ENCODE measurements at places on chromosomes 13 and 19.

DNA sequence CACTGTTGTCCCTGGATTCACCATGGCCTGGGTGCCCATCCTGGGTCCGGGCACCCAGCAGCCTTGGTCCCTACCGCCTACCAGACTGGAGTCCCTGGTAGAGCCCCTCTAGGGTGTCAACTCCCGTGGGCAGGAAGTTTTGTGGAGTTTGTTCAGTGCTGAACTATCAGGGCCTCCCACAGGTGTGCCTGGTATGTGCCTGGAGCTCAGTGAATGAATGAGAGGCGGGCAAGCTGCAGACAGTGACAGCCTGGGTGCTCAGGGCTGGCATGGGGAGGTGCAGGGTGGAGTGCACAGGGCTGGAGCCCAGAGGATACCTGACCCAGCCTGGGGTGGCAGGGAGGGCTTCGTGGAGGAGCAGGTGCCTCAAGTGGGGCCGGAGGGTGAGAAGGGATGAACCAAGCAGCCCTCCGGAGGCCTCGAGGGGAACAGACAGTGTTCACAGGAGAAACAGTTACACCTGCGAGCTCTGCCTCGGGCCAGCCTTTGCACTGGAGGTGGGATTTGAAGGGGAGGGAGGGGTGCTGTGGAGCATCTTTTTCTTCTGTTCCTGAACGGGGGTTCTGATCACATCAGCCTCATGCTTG lies 29.6 kb downstream of the PAK4 start:
- DNase-seq, result no peak

- no peak for DNase-seq
Observed at GRCh38 chr13:39886336-39886735, 230.9 kb downstream of the COG6 start.

GRCh38 chr13:58300974-58301681 lies 669.6 kb downstream of the PCDH17 start:
- DNase-seq, result no peak

- peak; percentile 1 for DNase-seq
Observed at GRCh38 chr13:73603646-73604045, 530.6 kb downstream of the KLF12 start.

DNA sequence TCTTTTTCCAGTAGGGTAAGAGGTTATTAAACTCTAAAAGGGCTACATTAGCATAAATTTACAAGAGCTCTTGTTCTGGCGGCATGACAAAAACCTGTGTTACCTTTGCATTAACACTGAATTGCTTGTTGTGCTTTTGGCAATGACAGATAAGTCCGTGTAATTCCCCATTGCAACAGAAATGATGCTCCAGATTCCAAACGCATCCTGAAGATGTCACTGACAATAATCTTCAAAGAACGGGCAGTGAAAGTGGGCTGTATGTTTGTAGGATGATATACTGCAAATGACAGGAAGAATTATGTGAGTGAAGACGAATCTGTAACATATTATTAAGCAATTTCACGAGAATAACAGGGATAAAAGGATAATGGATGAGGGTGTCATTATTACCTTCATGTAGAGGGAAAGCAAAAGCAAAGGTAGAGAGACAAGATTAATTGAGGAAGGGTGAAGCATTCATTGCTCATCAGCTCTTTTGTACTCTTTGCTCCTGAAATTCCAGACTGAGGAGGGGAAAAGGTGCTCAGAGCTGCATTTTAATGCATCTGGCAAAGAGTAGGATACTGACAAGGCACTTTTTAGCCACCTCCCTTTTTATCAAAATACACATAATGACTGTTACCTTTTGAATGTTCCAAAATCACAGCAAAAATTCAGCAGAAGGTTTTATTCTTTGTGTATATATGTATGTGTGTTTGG lies 38.5 kb upstream of the MAB21L1 start:
- DNase-seq, result peak; percentile 30

DNA sequence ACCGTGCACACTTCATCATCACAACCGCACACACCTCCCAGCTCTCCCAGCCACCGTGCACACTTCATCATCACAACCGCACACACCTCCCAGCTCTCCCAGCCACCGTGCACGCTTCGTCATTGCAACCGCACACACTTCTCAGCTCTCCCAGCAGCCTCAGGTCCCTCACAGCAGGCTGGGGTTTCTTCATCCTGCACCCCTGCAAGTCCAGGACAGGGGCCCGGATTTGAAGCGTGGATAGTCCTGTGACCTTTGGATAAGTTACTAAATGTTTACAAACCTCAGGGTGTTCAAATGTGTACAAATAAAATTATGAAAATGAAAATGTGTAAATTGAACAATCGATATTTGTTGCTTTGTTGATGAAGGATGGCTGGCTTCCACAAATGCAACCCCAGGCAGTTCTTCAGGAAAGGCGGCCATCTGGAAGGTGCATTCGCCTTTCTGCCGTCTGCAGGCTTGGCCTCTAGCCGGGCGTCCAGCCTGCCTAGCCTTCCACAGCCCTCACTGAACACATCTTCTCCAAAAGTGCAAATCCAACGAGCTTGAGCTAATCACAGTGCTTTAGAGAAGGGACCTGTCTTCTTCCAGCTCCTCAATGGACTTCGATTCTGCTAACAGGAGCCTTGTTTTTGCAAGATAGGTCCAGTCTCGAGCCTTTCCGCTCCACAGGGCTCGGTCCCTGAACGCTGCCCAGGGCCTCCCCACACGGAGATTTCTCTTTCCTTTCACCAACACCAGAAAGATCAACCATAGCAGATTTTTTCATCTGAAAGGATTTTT lies 74.2 kb downstream of the SPACA7 start:
- DNase-seq, result no peak

DNA sequence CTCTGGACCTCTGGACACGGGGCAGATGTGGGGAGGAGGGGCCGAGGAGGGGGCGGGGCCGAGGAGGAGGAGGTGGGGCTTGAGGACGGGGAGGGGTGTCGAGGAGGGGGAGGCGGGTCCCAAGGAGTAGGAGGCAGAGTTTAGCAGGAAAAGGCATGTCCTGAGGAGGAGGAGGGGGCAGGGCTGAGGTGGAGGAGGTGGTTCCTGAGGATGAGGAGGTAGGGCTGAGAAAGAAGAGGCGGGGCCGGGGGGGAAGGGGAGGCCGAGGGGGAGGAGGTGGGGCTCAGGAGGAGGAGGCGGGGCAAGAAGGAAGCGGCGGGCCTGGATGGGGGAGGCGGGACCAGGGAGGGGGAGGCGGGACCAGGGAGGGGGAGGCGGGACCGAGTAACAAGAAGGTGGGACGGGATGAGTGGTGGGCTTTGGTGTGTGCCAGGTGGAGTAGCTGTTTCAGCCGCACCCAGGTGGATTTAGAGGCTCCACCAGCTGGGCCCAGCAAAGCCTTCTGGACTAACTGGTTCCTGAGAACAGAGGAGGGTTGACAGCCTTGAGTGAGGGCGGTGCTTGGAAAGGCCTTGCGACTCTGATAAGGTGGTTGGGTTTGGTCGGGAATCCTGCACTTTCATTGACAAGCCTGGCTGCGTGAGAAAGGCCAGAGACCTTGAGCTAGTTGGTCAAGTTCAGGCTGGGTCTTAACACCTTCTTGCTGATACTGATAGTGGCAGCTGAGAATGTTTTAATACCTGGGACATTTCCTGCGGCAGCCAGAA lies 7.7 kb downstream of the TECR start:
- no peak for DNase-seq

GRCh38 chr19:31408460-31409124 lies 59.4 kb upstream of the TSHZ3 start:
- no peak for DNase-seq

GRCh38 chr19:11073568-11073967 lies 15.7 kb upstream of the LDLR start:
- no peak for DNase-seq

- DNase-seq, result peak; percentile 5
Observed at GRCh38 chr19:29263305-29264135, 50.6 kb upstream of the UQCRFS1 start.

DNA sequence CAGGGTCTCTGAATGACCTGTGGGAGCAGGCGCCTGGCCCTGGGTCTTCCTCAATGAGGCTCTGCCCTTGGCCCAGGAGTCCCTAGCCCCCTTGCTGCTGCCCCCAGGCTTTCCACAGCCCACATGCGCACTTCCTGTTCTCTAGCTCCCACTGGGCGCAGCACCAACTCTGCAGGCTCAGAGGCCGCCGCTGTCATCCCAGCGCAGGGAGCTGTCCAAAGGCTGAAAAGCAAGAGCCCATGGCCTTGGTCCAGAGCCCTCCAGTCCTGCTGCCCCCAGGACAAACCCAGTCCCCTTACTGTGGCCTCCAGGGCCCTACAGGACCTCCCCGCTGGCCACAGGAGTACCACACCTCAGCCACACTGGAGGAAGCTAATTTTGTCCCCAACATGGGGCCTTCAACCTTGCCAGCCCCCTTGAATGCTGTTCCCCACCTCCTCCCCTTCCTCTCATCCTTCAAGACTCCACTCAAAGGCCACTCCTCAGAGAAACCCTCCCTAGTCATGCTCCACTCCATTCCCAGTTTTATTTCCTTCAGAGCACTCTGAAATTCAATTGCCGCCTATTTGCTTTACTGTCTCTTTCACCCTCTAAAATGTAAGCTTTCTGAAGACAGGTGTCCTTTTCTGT lies 8.0 kb upstream of the POU2F2 start:
- no peak for DNase-seq

GRCh38 chr13:53041968-53042516 lies 13.4 kb downstream of the OLFM4 start:
- DNase-seq, result no peak

GRCh38 chr13:25990801-25991200 lies 61.0 kb downstream of the SHISA2 start:
- DNase-seq, result no peak

GRCh38 chr13:37927561-37927960 lies 58.0 kb upstream of the TRPC4 start:
- DNase-seq, result no peak

GRCh38 chr19:34733266-34733745 lies 737 bp upstream of the ZNF181 start:
- peak; percentile 34 for DNase-seq

DNA sequence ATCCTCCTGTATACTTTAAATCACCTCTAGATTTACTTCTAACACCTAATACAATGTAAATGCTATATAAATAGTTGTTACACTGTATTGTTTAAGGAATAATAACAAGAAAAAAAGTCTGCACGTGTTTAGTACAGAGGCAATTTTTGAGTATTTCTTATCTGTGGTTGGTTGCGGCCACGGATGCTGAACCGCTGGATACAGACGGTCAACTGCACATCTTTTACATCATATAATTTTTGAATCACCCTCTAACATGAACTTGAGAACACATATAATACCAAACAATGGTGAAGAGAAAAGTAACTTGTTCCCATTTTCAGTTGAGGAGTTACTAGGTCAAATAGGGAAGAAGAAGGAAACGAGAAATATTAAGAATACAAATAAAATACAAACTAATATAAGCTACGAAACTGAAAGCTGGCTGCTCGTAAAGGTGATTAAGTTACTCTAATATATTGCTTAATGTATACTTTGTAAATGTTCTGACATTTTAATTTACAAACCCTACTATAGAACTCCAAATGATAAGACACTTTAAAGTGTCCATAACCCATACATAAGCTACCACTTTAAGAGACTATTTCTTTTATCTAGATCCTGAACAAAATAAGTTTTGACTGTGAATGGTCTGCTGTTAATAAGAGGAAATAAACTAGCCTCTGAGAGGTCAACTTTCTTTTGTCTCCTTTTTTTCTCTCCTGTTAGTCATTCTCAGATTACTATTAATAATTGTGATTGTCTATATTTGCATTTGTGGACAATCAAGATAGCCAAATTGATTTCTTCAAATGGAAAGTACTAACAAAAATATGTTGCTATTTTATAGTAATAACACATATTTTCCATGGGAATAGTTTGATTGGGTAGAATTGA lies 457.4 kb downstream of the DIAPH3 start:
- no peak for DNase-seq

DNA sequence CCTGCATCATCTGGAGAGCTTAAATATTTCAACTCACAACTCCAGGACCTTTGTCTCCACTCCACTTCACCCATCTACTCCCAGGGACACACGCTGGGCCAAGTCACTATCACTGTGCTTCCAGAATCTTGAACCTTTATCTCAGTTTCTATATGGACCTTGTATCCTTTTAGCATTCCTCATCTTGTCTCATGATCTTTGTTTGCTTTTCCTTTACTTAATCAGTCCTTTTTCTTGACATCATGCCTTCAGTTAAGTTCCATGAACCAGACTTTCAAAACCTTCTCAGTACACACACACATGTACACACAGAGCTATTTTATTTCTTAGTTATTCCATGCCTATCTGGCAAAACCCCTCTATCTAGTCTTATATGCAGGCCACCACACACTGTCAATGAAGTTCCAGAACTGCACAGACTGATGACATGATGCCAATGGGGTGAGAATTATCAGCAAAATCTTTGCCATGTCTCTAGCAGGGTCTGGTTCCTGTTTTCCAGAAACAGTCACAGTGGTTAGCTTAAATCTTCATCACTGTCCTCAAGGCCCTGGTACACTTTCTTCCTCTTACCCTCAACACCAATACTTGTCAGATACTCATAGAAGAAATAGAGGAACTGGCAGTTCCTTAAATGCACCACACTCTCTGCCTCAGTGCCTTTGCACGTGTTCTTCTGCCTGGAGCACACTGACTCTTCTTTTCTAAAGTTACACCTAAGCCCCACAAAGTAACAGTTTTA lies 77.6 kb upstream of the STARD13 start:
- no peak for DNase-seq

DNA sequence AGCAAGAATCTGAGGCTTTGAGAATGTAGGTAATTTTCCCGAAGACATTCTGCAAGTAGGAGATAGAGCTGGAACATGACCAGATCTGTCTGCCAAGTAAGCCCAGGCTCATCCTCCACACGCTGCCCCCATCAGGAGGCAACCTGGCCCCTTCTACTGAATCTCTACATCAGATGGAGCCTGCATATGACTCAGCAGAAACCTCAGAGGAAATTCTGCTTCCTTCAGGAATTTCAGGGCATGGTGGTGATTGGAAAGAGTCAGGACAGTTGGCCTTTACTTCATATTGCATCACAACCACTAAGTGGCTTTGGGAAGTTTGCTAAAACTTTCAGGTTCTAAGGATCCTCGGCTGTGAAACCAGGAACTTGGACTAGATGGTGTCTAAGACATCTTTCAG lies 85.2 kb downstream of the LRRC63 start:
- no peak for DNase-seq
